ENCODE measurements at places on chromosomes 11 and 22.
A peak's percentile ranks its signal among the peaks of the same experiment; 100 is the strongest.

DNA sequence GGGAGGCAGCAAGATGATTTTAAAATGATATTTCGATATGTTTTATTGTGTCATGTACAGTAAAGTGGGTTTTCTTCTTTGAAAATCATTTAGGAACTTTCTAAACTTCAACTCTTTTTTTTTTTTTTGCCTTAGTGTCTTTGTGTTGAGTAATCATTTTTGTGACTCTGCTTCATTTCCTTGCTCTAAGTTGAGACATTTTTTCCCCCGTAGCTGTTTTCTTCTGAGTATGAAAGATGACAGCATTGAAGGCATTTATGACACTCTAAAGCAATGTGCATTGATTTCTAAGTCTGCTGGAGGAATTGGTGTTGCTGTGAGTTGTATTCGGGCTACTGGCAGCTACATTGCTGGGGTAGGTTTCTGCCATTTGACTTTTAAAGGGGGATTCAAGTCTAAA is 23.5 kb downstream of the RRM1 start:
- no peak for DNase-seq

- peak; percentile 61 for DNase-seq
These were observed at the start of gene BTBD10 for GRCh38 chr11:13462901-13463778. TSS of gene BTBD10 (minus strand) at chr11:13463222. CDS start at chr11:13445124, 18,098 bp downstream.

GRCh38 chr11:124195189-124195734 is 12.1 kb downstream of the OR10D3 start:
- no peak for DNase-seq

GRCh38 chr22:45994491-45995404 is 17.8 kb upstream of the WNT7B start:
- DNase-seq = no peak

DNA sequence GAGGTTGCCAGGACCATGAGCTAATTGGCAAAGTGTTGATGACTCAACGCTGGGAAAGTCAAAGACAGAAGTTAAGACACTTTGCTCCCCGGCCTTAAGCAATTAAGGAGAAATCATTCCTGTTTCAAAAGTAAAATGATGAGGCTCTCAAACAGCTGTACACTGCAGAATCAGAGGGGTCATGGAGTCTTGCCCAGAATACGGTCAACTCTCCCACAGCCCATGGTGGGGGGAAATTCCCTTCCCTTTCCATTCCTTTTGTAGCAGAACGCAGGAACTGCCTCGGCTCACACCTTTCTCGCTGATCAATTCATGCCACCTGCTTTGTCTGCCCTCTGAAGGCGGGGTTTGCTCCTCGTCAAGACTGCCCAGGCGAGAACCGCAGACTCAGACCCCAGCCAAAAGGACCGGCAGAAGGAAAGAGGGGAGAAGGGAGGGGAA is 52.8 kb downstream of the MN1 start:
- DNase-seq = no peak

DNA sequence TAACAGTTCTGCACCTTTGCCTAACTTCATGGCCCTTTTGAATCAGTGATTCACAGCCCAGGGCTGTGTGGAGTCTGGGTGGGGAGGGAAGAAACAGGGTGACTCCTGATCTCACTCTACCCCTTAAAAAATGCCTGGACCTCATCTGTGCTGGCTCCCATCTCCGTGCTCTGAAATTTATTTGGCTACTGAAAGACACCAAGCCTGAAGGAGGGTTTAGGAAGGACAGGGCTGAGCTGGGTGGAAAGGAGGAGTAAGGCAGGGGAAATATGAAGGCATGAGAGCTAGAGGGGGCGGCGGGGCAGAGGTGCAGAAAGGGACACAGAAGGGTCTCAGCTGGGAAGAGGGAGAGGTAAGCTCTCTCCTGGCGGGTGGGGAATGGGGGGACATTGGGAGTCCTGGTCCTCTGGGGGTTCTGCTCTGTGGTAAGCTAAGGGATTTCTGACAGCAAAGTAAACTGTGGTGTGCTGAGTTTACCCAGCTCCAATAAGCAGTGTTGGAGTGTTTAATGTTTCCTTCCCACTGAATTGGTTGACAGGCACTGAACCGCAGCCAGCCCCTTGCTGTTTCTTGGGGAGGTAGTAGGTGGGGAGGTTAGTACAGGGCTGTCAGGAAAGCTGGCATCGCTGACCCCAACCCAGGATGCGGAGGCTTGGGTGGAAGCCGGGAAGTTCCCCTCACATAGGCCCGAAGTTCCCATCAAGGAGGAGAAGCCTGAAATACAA is 71.1 kb downstream of the RPUSD4 start:
- DNase-seq = no peak

GRCh38 chr22:45977003-45977411 is at the start of gene WNT7B:
TSS of gene WNT7B (minus strand) at chr22:45977162. CDS start at chr22:45976754, 408 bp downstream.
- no peak for DNase-seq

DNA sequence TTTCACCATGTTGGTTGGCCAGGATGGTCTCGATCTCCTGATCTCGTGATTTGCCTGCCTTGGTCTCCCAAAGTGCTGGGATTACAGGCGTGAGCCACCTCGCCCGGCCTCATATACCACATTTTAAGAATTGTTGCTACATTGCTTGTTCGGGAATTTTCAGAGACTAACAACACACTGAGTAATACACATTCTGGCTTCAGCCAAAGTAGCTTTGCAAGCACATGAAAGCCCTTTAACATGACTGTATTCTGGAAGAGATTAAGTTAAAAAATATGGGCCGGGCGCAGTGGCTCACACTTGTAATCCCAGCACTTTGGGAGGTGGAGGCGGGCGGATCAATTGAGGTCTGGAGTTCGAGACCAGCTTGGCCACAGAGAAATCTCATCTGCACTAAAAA is 15.0 kb downstream of the CRTAM start:
- no peak for DNase-seq

DNA sequence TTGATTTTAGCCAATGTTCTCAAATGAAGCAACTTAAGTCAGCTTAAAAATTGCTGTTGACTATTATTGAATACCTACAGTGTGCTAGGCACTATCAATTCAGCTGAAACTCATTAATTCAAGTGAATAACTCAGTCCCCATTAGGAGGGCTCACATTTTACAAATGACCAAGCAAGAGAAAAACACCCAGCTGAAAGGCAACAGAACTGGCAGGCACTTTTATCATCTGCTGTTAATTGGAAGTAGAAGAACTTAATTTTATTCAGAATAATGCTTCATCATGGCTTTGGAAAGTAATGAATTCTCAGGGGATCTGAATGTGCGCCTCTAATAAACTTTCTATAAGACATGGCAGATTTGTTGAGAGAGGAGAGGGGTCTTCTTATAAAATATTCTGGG is 1066.9 kb downstream of the DLG2 start:
- no peak for DNase-seq

DNA sequence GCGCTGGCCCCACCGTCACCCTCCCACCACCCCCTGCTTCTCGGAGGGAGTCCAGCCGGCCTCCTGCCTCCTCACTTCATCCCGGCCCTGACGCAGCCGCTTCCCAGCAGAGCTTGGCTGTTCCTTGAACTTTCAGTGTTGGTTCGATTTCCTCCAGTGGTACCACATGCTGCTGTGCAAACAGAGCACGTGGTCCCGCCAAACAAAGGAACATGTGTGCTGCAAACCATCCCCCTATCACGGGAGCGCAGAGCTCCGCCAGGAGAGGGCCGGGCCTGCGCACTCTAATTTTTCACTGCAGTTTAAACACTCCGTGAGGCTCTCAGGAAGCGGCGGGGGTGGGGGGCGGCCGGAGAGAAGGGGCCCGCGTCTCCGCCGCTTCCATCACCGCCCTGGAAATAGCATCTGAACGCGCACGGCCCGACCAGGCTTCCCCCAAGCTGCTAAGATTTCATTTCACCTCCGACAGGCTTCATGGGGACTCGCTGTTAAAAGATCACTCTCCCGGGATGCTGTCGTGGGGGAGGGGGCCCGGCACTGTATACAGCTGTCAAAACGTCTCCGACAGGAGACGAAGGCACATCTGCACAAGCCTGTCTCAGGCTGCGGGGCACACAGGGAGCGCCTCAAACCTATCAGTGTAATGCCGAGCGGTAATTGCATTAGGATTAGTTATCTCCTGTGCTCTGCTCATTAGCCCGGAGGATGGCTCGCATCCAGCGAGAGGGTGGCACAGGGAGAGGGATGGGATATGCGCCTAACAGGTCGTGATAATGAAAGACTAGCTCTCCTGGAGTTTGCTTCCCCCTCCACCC is 269.9 kb upstream of the SORL1-AS1 start:
- peak; percentile 87 for DNase-seq

- DNase-seq = no peak
These were observed 431.3 kb downstream of the TBC1D22A start for GRCh38 chr22:47193606-47194329.

DNA sequence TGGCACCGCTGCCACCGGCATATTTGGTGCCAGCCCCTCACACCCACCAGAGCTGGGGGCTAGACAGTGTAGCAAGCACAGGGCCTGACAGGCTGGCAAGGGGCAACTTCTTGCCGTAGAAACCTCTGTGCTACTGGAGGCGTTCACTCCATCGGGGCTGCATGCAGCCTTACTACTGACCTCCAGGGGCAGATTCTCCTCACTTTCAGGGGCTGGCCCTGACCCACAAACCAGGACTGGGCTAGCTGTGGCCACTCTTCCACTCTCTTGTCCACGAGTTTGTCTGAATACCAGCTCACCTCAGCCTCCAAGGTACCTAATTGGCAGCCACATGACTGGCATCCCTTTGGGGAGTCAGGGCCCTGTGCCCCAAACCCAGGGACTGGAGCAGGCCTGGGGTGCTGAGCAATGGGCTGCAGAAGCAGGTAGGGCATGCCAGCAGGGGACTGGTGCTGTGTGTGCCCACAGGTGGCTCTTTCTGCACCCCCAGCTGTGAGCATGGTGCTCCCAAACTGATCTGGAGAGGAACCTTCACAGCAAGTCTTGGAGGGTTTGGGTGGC is 2.1 kb upstream of the LMO1 start:
- DNase-seq = no peak

GRCh38 chr22:32073823-32074380 is 30.8 kb downstream of the SLC5A1 start:
- no peak for DNase-seq

- DNase-seq = no peak
These were observed 48.9 kb downstream of the NARS2 start for GRCh38 chr11:78525720-78526119.

Data from hypothalamus (tissue), 51 donors.